KG1 (cell line): ENCODE measurements at places on chromosomes 2 and 18.

DNA sequence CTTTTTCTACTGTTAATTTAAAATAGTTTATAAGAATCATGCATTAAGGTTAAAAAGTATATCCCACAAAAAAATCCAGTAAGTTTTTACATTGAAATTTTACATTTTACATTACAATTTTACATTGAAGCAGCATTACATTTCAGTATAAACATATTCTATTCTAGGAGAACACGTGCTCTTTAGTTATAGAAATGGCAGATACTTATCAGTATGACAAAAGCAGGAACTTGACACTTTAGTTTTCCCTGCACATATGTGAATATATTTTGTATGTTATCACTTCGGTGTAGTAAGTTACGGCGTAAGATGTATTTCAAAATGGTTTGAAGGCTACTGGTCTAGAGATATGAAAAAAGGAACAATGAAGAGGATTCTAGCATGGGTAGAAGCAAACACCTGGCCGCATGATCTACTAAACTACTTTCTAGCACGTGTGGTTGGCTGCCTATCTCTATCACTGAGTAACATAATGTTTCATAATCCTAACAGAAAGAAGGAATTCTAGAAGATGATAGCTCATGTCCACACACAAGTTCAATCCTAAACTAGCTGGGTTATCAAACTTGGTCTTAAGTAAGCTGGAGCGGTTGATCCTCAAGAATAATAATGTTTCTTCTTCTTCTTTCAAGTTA is 5.4 kb downstream of the IMMT start:
- DNase-seq, result no peak

- DNase-seq, result no peak
Measured at GRCh38 chr2:239608260-239608659, 207.4 kb upstream of the HDAC4 start.

GRCh38 chr2:70089220-70089982 is 2.1 kb downstream of the PCBP1 start:
- no peak for DNase-seq

- no peak for DNase-seq
Measured at GRCh38 chr2:50126845-50127244, 905.1 kb downstream of the NRXN1 start.

DNA sequence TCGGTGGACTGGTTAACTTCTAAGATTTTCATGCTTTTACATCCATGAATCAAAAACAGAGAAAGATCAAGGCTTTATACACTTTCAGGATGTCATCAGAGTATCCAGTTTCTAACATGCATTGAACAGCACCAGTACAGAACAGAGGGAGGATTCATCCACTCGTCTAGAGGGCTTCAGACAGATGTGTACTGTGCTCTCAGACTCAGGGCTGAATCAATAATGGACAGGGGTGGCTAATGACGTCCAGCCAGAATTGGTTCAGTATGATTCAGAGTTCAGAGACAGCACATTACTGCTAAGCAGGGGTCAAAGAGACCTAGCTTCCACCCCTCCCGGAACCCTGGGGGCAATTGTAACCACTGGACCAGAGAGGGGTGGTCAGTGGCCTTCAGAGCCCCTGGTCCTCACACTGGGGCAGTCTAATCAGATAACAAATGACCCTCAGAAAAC is 37.3 kb downstream of the RNU4ATAC start:
- DNase-seq, result no peak

DNA sequence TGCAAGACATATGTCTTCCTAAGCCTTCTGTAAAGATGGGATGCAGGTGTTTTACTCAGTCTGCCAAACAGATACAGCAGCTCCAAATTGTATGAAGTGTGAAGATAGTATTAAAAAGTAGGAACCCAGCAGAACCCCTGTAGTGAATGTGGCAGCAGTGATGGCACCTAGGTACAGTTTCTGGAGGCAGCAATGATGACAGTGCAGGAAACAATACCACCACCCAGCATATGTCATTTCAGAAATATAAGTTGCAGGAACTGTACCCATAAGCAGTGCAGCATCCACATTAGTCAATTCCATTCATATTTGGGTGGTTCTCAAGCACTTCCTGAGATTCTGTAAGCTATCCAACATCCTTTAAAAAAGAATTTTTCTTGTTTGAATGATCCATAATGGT is 46.7 kb upstream of the ATP5MC3 start:
- DNase-seq, result no peak

DNA sequence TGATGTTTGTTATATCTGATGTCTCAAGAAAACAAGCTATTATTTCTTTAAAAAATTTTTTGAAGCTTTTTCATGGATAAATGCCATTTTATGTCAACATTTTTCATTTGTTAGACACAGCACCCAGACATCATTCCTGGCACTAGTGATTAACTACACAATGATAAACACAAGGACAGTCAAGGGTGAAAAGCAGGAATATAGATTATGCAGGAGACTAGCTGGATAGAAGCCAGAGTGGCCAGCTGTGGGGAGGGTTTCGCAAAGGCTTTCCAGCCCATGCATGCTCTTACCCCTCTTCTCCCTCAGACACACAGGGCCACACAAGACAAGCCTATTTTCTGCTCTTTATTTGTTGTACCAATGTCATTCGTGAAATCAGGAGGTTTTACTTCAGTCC is 127.1 kb upstream of the TTC39C start:
- no peak for DNase-seq

GRCh38 chr2:110215566-110216158 is 3.3 kb upstream of the MTLN start:
- DNase-seq, result no peak

DNA sequence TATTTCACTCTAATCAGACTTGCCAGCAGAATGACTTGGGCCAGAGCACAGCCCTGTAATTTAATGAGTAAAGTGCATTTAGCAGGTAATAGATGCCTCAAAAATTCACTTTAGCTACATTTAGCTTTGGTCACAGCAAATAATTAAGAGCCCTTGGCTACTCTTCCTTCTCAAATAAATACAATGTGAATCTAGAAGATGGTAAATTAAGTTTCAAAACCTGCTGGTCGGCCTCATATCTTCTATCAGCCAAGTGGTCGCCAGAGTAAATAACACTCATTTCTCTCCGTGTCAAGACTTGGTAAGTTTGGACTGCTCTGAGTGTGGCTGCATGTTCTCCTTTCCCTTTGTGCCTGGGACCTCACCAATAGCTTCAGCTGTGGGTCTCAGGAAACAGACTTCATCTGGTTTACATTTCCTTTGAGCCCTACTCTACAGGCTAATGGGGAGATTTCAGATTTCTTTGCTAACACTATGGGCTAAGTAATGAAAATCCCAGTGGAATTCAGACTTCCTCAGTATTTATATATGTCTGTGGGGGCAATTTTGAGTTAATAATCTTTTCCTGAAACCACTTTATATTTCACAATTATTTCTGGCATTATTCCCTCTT is 375.8 kb downstream of the RBM43 start:
- DNase-seq, result no peak

DNA sequence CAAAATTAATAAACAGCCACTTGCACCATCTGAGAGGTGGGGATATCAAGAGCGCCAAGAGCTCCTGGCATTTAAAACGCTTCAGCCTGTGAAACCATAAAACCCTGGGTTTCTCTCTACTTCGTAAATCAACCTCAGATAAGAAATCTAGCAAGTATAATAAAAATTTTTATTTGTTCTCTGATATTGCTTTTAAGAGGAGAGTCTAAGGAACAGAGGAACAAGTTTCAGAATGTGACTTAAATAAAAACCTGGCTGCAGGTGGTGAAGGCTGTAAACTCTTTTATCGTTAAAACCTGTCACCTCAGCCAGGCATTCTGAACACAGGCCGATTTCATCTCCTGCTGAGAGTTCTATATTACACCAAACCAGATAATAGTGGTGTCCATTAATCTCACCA is 9.9 kb downstream of the DYTN start:
- DNase-seq, result no peak

- no peak for DNase-seq
Measured at GRCh38 chr18:47389210-47389609, 137.8 kb upstream of the SKOR2 start.

DNA sequence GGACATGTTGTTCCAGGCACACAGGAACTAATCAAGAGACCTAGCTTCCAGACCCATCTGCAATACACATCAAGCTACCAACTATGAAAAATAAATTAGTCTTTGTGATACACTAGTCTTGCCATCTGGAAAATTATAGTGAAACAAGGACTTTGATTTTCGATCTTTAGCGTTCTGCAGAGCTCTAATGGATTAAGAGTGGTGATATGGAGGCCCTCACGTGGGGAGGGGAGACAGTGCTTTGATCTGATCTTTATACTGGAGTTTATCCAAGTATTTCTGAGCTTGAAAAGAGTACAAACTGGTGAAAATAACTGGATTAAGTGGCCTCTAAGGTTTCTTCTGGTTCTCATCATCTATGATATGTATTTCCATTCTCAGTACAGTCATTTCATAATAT is 273.4 kb upstream of the CDH7 start:
- no peak for DNase-seq

- no peak for DNase-seq
Measured at GRCh38 chr18:10543277-10543676, 17.4 kb downstream of the NAPG start.

- no peak for DNase-seq
Measured at GRCh38 chr2:69693059-69693774, 48.7 kb upstream of the ANXA4 start.

DNA sequence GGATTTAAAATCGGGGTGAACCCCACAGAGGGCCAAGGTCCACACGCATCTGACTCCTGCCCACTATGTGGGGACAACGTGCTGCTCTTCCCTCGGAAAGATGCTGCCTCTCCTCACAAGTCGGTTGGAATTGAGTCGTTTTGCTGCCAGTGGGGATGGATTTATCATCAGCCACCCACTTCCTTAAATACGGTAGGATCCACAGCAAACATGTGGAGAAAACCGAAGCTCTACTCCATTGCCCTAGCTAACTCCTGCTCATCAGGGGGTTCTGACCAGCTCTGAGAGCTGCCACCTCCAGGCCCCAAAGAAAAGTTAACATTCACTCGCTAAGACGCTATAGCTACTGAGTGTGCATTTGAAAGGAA is 80.9 kb downstream of the CHRNA1 start:
- DNase-seq, result peak; percentile 77

GRCh38 chr18:49515516-49515915 is 28.5 kb upstream of the C18orf32 start:
- no peak for DNase-seq

- no peak for DNase-seq
Measured at GRCh38 chr2:158922601-158923000, 45.8 kb upstream of the TANC1 start.

- DNase-seq, result peak; percentile 76
Measured at GRCh38 chr2:14903709-14904374, 271.3 kb downstream of the LRATD1 start.

GRCh38 chr2:144679942-144680341 is 160.0 kb upstream of the ZEB2 start:
- no peak for DNase-seq

DNA sequence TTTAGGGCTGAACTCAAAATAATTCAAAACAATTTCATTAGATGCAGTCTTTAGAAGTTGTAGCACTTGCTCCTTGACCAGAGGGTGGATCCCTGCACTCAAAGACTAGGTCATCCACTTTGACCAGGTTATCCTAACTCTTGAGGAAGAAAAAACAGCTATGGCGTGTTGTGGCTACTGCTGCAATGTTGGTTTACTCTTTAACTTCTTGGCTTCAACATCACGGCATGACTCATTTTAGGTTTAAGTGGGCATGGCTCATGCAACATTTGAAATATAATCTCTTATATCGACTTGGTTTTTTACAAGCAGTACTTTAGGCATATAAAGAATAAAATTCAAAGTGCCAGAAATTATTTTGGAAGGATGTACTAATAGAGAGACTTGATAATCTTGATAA is 35.4 kb downstream of the ANKRD29 start:
- no peak for DNase-seq

- no peak for DNase-seq
Measured at GRCh38 chr2:30778611-30779010, 28.6 kb downstream of the CAPN13 start.

DNA sequence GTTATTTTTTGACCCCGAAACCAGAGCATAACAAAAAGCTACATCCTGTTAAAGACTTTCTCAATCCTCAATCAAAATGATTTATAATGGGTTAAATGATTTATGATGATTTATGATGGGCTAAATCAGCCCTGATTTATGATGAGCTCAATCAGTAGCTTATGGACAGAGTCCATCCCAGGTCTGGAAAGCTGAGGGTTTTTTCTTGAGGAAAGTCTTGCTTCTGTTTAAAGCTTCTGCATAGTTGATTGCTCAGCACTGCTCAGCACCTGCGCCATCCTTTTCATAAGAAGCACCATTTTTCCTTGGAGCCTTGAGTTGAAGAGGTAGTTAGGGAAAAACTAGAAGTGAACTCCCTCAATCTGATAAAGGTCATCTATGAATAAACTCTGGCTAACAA is 356.8 kb downstream of the CYRIA start:
- DNase-seq, result no peak

GRCh38 chr2:197184959-197185586 is 125.5 kb downstream of the ANKRD44 start:
- DNase-seq, result no peak

DNA sequence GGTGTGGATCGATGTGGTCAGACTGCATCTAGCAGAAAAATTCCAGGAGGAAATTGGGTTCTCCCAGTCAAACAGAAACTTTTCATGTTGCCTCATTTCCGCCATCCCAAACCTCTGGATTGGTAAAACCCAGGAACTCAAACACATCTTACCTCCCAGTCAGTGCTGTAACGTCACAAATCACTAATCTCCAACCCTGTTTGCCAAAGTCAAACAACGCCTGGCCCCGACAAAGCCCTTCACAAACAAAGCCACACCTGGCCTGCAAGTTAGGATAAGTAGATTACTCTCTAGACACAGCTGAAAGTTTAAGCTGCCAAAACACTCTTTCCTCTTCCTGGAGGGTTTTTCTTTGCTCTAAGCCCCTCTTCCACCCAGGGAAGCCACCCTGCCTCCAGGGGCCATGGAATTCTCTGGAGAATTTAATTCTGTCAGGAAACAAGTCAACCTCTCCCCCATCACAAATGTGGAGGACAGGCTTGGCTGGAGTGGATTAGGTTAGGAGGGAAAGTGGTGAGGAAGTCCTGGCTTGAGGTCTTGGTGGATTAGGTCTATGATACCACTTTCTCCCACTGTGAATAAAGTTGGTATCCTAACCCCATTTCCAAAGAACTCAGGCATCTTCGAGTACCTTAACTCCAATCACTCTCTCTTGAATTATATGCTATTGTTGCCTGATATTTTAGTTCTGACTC is 86.7 kb downstream of the LYPD6B start:
- DNase-seq, result no peak

DNA sequence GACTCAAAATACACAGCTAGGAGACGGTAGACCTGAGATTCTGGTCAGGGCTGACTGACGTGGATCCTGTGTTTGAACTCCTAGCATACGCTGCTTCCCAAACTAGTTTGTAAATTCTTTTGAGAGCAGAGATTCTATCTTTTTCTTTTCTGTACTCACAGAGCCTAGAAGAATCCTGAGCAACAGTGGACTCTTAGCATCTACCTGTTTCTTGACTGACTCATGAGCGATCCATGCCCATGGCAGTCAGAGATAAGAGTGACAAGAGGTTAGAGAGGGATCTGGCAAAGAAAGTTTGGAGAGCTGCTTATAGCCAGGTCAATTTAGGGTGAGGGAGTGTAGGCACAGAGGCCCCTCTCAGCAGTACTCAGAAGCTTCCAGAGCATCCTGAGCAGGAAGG is 41.1 kb upstream of the PPP1CB start:
- DNase-seq, result no peak

GRCh38 chr18:27395752-27396151 is 210.6 kb upstream of the CHST9 start:
- no peak for DNase-seq

- no peak for DNase-seq
Measured at GRCh38 chr2:98588880-98589431, 19.4 kb downstream of the COA5 start.
